ENCODE measurements at places on chromosomes 11 and 22. TPM values are rescaled to one million over a fixed set of nuclear protein-coding genes. Genes with fewer than 3 reads are reported as not detected.

Gene OR6T1
- not detected for total RNA-seq

Gene TEF
- 2.4 TPM for total RNA-seq

Gene SORL1
- total RNA-seq: 47.1 TPM

Gene C1QTNF4
- total RNA-seq: 0.28 TPM

Gene SAA4
- not detected for total RNA-seq

Data from activated T-helper 17 cell treated with anti-CD3 and anti-CD28 coated beads, Interleukin-2, amount 50 U/mL, for 72 hours (primary cell).